ENCODE measurements at places on chromosomes 2 and 18. TPM values are rescaled to one million over a fixed set of nuclear protein-coding genes. Genes with fewer than 3 reads are reported as not detected.

GRCh38 chr2:239793836-239794235 lies 231.3 kb downstream of the NDUFA10 start:
- DNase-seq, result no peak

DNA sequence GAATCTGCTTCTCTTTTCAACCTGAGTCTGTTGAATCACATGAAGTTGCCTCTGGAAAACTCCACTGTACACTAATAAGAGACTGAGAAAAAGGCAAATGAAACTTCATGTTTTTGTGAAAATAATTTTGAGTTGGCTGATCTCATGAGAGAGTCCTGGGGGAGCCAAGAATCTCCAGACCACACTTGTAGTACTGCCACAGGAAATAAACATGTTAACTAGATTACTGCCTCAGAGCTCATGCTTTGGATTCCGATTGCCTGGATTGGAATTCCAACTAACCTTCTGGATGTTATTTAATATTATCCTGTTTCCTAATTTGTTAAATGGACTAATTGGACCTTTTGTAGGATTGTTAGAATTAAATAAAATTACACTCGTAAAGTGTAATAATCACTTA lies 25.2 kb downstream of the NUP35 start:
- no peak for DNase-seq

- no peak for DNase-seq
Observed at GRCh38 chr2:207643892-207644291, 18.7 kb upstream of the METTL21A start.

DNA sequence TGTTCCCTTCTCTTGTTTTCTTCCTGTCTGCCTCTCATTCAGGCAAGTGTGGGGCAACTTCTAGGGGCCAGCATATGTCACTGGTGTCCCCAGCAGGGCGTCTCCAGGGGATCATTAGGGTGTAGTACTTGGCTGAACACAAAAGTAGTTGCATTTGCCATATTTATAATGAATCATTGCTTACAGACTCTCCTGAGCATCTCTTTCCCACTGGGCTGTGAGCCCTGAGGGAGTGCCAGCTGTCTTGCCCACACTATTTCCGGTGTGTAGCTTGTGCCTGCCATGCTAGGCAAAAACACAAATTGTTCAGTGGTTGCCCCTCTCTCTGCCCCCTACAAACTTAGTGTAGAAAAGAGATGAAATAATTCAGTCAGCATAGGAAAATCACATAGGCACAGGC lies 40.8 kb upstream of the SCLY start:
- peak; percentile 18 for DNase-seq

- DNase-seq, result peak; percentile 7
Observed at GRCh38 chr2:238107525-238108422, 7.6 kb downstream of the ESPNL start.

DNA sequence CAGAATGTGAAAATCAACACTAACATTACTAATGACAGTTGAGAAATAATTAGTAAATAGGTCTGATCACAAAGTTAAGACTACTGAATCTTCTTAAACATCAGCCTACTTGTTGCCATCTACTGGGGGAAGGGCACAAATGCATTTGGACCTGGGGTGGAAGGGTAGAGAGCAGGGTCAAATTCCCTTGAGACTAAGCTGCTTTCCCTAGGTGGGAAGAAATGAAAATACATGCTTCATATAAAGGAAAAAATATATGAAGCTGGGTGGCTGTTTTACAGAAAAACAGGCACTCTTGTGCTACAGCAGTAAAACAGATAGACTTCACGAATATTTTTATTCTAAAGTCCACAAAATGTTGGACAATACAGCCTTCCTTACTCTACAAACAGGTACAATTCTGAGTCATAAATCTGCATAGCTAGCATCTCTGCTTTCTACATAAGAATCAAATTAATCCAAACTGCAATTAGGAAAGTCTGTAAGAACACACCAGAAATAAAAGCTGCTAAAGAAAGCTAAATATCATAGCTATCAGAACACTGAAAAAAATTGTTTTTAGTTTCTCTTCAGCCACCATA lies 10.9 kb downstream of the TRIP12 start:
- peak; percentile 20 for DNase-seq

DNA sequence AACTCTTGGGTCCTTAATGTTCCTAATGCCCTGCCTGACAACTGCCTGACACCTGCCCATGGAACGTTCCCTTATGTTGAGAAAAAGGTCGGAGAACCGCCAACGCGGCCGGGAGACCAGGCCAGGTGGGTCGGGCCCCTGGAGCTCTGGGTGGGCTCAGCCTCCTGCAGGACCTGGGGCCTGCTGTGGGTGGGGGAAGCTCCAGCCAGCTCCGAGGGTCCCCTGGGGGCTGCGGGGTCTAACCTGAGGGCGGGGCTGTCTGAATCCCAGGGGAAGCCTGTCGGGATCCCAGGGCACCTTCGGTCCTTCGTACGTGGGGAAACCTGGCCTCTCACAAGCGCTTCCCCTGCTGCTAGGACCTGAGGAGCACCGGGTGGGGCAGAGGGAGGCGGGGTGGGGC lies 296.0 kb downstream of the NDUFA10 start:
- DNase-seq, result no peak

DNA sequence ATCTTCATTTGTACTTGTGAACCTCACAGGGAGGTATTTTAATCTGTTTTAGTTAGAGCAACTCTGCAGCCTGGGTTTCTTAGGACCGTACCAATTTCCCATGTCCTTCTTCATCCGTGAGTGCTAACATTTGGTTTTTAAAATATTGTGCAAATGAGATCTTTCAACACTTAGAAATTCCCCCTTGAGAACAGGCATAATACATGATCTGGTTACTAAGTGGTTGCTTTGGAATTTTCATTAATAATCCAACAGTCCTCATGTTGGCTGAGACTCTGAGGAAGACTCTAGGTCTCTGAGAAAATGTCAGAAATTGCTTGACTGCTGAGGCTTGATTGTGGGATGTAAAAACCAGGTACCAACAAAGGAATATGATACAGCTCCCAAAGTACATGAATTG lies 125.6 kb upstream of the CDCA7 start:
- DNase-seq, result no peak

GRCh38 chr18:27378431-27379095 lies 193.5 kb upstream of the CHST9 start:
- DNase-seq, result peak; percentile 88

The TEX44 gene
- total RNA-seq, result not detected

The STON1 gene
- total RNA-seq, result 1.2 TPM

The NEMP2 gene
- 3.8 TPM for total RNA-seq

Data from PC-3 (cell line).